ENCODE measurements at places on chromosomes 12 and 14.

GRCh38 chr12:105922670-105923102 lies 216.1 kb downstream of the NUAK1 start:
- DNase-seq = no peak

DNA sequence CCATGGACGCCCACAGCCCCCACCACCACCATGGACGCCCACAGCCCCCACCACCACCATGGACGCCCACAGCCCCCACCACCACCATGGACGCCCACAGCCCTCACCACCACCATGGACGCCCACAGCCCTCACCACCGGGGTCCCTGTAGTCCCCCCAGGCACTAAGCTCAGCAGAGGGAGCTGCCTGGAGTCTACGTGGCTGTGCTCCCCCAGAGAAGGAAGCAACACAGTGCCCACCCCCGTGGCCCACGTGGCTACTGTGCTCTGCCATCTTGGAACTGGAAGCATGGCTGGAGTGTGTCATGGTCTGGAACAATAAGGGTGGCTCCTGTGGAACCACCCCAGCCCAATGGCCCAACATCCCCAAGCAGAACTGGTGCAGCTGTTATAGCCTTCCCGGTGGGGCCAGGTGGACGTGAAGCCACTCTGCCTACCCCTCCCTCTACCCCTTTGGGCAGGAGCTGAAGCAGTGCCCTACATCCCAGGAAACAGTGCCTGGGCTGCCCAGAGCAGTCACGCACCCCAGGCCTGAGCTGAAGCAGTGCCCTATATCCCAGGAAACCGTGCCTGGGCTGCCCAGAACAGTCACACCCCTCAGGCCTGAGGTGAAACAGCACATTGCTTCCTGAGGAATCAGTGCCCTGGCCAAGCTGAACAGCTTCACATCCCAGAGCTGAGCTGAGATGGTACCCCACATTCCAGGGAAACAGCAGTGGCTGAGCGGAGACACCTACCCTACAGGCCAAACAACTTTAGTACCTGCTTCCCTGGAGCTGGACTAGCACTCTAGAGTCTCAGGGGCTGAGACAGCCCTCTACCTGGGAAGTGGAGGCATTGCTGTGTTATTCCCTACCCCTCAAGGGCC lies 9.0 kb upstream of the SFSWAP start:
- no peak for DNase-seq

DNA sequence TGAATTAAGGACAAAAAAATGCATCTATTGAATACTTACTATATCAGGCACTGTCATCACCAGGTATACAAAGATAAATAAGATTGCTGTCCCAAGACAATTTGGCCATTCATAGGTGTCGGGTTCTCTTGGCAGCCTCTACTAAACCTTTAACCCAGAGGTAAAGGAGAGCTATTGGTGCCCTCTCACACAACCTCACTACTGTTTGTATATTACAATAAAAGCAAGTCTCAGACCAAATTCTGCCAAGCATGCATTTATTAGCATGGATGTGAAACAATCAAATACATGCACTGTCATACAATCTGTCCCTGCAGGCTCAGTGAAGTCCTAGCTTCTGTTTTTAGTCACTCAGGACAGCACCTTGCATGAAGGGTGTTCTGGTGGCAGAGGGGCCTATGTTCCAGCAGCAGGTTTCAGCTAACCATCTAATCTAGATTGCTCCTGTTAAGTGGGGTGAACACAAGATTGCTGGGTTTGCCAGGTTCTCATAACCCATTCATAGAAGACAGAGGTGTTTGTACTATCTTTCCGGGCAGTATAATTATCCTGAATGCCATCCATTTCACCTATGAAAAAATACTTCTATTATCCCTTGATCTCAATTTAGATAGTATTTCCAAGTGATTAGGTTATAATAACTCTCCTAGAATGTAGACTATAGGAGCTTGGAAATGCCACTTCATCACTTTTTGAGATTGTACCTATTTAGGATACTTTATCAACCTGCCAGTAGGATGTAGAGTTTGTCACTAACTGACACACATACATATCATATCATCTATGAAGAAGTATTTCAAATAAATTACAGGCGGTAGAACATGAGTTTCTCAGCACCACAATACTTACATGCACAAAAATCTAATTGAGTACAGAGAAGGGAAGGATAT lies 254.0 kb upstream of the KRR1 start:
- no peak for DNase-seq

DNA sequence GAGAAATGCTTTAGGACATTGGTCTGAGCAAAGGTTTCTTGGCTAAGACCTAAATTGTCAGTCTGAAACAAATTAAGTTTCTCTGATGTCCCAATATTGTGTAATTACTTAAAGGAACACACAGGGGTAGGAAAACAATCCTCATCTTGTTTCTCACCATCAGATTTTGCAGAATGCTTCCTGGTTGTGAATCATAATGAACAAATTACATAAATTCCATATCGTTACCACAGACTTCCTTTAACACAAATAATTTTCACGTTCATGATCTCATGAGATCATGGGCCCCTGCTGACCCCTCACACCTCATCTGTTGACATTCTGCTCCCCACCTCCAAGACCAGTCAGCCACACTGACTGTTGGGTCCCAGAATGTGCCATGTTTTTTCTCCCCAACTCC lies 194.1 kb downstream of the MON2 start:
- no peak for DNase-seq

DNA sequence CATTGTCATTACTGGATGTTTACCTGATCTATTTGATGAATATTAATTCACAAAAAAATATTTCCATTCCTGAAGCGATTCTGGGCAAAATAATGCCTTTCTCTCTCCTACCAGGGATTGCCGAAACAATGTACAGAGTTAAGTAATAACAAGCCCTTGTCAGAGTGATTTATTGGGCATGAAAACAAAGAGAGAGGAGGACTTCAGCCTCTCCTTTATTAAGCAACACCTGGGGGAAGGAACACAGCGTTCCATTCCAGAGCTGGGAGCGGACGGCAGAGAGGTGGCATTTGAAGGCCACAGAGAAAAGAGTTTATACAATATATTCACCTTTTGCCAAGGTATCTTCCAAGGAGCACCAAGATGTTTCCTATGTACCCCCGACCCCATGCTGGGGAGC lies 165.8 kb downstream of the KSR2 start:
- DNase-seq = no peak

DNA sequence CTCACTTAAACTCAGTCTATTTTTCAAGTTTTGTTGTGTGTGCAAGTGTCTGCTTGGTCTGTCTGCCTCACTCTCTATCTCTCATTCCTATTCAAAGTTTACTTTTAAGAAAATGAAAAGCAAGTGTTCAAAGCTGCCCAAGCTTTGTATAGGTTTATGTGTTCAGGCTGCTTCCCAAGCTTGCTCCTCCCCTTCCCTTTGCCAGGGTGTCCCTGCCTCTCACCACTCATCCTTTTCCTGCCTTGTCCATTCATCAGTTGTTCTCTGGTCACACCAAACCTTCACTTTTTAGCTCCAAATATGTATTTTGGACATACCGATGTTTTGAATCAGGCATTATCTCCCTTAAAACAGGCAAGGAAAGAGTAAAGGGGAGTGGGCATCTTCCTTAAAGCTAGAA lies 41.3 kb downstream of the STK38L start:
- DNase-seq = no peak

DNA sequence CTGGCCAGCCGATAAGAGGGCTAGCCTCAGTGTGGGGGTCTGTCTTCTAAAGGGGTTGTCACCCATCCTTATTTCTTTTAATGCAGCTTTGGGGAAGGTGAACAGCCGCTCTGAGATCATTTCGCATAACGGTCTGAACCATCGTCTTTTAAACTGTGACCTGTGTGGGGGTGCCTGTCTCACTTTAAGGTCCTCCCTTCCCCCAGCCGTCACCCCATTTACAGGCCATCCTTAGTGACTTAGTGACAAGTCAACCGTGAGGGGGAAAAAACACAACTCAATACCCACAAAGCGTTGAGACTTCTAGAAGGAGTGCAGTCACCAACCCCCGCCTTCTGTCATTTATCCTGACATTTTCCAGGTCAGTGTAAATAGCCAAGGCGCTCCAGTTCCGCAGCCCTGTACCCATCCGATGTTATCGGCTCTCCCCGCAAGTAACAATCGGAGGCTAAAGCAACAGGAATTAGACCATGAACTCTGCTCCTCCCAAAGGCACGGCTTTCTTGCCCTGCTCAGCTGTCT lies 505 bp upstream of the DENND5B start:
- no peak for DNase-seq

- no peak for DNase-seq
Observed at GRCh38 chr14:51024377-51024776, 70.5 kb downstream of the TRIM9 start.

GRCh38 chr12:3214526-3215365 lies 137.6 kb downstream of the TSPAN9 start:
- DNase-seq = no peak

DNA sequence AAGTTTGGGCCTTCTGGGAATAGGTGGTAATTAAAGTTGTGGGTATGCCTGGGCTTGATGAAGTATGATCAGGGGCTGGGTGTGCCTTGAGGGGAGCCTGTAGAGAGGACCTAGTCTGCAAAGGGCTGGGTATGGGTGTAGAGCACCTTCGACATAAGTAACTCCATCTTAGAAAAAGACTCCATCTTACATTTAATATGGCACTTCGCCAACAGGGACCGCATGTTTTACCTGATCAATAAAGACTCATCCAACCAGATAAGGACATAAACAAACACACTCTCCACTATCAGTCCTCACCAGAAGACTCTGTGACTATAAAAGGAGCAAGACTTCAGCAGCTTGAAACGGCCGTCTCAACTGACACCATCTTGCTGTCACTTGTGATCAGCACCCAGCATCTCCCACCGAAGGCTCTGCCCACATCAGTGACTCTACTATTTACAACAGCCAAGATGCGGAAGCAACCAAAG lies 23.5 kb upstream of the GPR68 start:
- DNase-seq = no peak

GRCh38 chr12:93243382-93243688 lies 134.4 kb upstream of the NUDT4 start:
- no peak for DNase-seq

DNA sequence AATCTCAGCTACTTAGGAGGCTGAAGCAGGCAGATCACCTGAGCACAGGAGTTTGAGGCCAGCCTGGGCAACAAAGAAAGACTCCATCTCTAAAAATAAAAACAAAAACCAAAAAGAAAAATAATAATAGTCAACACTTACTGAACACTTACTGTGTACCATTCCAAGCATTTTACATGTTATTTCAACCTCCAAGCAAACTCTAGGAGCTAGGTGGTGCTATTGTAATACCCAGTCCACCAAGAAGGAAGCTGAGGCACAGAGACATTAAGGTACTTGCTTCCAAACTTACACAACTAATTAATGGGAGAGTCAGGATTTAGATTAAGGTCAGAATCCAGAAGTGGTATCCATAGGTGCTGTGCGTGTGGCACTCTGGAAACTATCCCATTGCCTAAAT lies 13.7 kb upstream of the OR6J1 start:
- no peak for DNase-seq

DNA sequence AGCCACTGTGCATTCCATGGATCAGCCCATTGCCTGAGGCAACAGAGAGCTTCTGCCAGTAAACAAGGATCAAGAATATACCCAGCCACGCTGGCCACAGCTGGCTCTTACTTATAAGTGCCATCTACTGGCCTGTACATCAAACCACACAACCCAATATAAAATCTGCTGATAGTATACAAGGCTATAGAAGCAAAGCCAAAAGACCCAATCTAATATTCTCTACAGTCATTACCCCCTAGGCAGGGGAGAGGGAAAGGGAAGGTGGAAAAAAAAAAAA lies 4.4 kb upstream of the FAM186B start:
- no peak for DNase-seq

- DNase-seq = no peak
Observed at GRCh38 chr14:49896966-49897365, 4.1 kb downstream of the ARF6 start.

- no peak for DNase-seq
Observed at GRCh38 chr14:55031190-55031589, 4.2 kb downstream of the SOCS4 start.

GRCh38 chr12:14621826-14622225 lies 54.1 kb upstream of the PLBD1 start:
- DNase-seq = no peak

DNA sequence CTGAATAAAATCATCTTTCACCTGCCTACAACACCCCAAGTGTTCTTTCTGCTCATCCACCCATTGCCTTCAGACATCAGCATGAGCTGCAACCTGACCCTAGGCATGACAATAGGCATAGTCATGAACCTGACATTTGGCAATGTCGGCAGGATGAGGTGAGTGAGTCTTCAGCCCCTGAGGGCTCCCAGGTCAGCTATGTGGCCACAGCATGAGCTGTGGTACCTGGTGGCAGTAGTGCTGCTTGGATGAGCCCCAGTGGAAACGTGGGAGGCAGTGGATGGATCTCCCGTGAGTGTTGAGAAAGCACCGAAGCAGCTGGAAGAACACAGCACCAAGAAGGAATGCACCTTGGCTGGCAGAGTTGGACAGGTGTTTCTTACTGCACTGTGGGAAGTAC lies 334.8 kb upstream of the FAR2 start:
- DNase-seq = no peak

DNA sequence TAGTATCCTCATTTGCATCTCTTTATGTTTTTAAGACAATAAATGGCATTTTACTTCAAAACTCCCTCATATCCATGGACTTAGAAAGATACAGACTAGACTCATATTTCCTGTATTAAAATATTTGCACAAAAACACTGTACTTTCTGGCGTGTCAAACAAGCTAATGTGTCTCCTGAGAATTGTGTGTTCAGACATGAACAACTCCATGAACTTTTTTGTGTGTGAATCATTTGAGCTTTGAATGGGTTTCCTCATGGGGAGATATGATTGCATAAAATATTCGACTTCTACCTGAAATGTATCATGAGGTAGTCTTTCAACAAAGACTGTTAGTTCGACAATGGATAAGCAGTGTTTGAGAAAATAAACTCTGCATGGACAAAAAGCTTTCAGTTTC lies 58.8 kb downstream of the TMEM30B start:
- no peak for DNase-seq

DNA sequence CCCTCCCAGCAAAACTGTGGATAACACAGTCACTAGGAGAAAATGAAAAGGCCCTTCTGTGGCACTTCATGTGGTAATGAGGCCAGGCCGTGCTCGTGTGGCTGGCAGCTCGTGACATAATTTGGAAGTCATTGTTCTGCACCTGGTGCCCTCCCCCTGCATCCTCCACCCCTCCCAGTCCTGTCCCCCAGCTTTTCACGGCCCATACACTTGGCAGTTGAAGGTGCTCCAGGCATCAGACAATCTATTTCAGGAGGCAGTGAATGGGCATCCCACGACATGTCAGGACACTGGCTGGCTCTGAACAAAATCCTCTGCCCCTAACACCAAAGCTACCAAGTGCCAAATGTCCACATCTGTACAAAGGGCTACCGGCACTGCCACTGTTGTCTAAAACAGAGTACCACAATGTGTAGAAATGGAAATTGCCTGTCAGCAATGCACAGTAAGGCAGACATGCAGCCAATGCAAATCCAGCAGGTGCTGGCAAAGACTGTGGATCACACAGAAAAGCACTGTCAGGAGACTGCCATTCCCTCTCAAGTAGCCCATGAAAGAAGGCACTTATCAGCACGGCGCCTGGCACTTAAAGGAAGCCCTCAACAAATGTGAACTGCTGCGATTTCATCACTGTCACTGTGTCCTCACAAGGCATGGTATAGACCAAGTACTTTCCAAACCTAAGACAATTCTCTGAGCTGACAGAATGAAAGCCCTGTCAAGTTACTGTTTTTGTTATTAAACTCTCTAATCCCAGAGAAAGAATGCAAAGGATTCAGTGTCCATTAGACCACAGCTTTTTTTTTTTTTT lies 39.1 kb downstream of the CORO1C start:
- DNase-seq = no peak

GRCh38 chr14:23861666-23862065 lies 91.9 kb upstream of the DHRS4 start:
- DNase-seq = no peak

Data from activated CD4-positive, CD25-positive, alpha-beta regulatory T cell treated with anti-CD3 and anti-CD28 coated beads, Interleukin-2, amount 50 U/mL, for 72 hours (primary cell).